ENCODE measurements at places on chromosomes 12 and 14.

- no peak for DNase-seq
Measured at GRCh38 chr14:89411976-89412375, 5.1 kb downstream of the FOXN3 start.

GRCh38 chr12:76421046-76421445 lies 72.8 kb upstream of the BBS10 start:
- DNase-seq: no peak

- DNase-seq: peak; percentile 49
Measured at GRCh38 chr12:90945070-90945649, 9.8 kb downstream of the CCER1 start.

GRCh38 chr12:45695035-45695434 lies 34.5 kb upstream of the ARID2 start:
- peak; percentile 11 for DNase-seq

- DNase-seq: no peak
Measured at GRCh38 chr14:105931808-105932483, 405.6 kb downstream of the TMEM121 start.

DNA sequence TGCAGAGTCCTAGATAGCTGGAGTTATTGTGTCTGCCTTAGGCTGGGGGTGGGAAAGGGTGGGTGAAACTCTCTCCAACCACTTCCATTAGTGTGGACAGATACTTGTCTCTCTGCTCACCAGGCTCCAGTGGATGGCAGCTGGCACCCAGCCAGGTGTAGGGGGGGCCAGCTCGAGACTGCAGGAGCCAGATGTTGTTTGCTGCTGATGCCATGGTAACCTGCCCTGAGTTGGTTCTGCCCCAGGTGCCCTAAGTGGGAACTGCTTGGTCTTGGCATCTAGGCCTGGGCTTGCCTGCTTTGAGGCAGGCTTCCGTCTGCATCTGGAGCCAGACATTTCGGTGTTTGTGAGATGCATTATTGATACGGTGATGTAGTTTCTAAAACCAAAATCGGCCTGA lies 82.2 kb downstream of the ADCK1 start:
- DNase-seq: no peak

DNA sequence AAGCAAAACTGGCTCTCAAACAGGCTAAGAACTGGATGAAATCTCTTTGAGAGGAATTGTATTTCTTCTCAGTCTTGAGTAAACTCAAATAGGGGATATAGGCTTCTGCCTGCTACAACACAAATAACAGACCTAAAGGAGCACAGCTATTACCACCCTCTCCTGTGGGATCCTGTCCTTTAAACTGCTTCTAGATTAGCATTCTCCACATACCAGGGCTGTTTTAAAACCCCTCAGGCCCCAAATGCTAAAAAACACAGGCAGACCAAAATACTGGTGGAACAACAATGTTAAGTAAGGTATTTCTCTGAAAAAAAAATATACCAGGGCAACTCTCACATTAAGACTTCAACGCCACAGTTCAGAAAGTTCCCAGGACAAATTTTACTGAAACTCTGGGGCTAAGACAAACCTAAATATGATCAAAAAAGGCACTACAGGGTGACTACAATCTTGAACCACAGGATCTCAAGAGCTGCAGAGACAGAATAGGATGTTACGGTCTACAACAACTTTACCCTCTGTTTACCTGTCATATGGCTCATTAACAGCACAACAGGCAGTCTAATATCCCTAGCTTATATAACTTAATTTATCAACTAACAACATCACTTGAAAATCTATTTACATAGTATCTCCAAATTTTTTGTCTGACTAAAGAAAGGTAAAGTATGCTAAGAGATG lies 7.2 kb downstream of the CPNE8 start:
- DNase-seq: no peak

- no peak for DNase-seq
Measured at GRCh38 chr14:46034305-46034704, 617.3 kb downstream of the RPL10L start.

GRCh38 chr12:30201301-30202160 lies 417.8 kb upstream of the TMTC1 start:
- no peak for DNase-seq

GRCh38 chr12:85188619-85189018 lies 91.4 kb upstream of the ALX1 start:
- no peak for DNase-seq

GRCh38 chr12:100753837-100754236 lies 40.7 kb upstream of the ANO4 start:
- DNase-seq: peak; percentile 11

DNA sequence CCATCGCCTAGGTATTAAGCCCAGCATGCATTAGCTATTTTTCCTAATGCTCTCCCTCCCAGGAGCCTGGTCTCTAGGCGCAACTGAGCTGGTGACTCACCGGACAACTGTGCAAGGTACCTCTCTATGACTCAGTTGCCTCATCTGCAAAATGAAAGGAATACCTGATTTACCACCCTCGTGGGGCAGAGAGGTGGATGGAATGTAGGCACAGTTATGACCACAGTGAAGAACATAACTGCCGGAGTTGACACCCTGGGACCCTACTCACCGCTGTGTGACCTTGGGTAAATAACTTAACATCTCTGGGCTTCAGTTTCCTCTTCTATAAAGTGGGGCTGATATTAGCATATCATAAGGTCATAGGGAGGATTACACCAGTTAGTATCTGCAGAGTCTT lies 22.6 kb downstream of the BCL11B start:
- no peak for DNase-seq

DNA sequence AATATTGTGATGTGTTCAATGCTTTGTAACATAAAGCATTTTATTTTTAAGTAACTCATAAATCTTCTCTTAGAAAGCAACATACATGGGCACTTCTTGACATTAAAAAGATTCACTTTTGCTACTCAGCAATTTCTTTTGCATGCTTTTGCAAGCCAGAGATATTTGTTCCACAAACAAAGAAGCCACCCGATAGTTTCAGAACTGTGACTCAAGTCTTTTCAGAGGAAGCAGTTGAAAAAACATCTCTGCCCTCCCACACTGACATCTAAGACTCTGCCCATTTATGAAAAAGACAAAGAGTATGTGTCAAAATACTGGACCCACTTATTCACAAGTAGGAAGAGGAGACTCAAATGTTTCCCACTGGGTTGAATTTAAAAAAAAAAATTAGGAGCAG lies 7.5 kb downstream of the APPL2 start:
- DNase-seq: peak; percentile 80

GRCh38 chr14:95509495-95509894 lies 7.0 kb downstream of the SYNE3 start:
- no peak for DNase-seq

GRCh38 chr14:62854951-62855350 lies 190.3 kb downstream of the KCNH5 start:
- no peak for DNase-seq

DNA sequence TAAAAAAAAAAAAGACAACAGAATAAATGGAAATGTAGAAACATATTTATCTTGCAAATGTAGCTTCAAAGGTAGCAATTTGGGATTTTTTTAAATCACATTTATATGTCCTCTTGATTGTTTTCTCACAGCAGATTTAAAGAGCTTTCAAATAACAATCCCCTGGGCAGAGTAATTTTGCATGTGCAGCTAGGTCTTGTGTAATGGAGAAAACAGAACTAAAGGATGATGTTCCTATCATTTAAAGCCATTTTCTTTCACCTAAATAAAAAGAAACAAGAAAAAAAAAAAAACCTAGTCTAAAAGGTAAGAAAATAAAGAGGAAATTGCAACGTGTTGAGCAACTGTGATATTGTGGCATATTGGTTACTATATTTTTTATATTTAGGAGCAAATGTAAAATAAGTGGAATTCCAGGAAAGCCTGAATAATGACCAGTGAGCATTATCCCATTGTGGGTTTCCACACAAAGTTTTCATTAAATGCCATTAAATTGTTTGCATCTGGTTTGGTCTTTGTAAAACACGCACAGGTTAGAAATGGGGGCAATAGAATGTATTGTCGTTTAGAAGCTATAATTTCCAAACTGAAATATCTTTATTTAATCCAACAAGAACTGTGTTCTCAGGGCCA lies 215.6 kb downstream of the SLC6A15 start:
- no peak for DNase-seq

GRCh38 chr12:115597157-115597712 lies 680.3 kb downstream of the MED13L start:
- DNase-seq: peak; percentile 35

- peak; percentile 55 for DNase-seq
Measured at GRCh38 chr14:38409071-38409705, 153.3 kb upstream of the CLEC14A start.

- DNase-seq: no peak
Measured at GRCh38 chr12:21471294-21471693, 30.1 kb downstream of the RECQL start.

DNA sequence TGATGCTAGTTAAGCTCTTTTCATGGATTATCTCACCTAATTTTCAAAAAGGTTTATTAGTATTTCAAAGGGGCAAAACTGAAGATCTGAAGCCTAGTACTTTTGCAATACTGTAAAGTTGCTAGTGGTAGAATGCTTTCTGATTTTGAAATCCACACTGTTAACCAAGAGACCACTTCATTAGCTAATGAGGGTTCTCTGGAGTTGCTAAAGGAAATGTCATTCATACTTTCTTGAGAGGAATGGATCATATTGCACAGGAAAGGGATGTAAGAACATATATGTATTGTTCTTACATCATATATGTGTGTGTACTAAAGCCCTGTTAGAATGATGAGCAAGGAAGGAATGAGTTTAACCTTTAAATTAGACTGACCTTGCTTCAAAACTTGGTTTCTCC lies 39.0 kb upstream of the LDHB start:
- no peak for DNase-seq

- DNase-seq: no peak
Measured at GRCh38 chr14:23883684-23884540, 69.7 kb upstream of the DHRS4 start.

GRCh38 chr14:51582437-51582836 lies 69.3 kb upstream of the FRMD6 start:
- peak; percentile 31 for DNase-seq

GRCh38 chr14:104085889-104086201 lies 345 bp downstream of the ASPG start:
- no peak for DNase-seq

GRCh38 chr12:51984657-51985056 lies 22.1 kb upstream of the TAMALIN start:
- no peak for DNase-seq

- DNase-seq: no peak
Measured at GRCh38 chr14:91890291-91890749, 23.0 kb upstream of the TC2N start.

DNA sequence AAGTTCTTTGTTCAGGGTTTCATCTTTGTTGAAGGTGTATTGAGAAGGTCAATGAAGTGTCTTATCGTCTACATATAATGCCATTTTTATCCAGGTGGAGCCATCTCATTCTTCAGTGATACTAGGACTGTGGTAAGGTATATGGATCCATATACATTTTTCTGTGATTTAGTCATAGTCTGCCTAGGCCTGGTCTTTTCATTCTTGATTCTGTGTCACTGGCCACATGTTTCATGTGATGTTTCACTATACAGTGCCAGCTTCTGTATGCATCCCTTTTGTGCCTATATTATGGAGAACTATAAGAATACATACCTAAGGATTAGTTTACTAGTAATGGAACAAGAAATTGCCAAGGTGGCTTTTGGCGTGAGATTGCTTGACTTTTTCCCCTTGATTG lies 40.5 kb downstream of the VEZT start:
- peak; percentile 55 for DNase-seq

DNA sequence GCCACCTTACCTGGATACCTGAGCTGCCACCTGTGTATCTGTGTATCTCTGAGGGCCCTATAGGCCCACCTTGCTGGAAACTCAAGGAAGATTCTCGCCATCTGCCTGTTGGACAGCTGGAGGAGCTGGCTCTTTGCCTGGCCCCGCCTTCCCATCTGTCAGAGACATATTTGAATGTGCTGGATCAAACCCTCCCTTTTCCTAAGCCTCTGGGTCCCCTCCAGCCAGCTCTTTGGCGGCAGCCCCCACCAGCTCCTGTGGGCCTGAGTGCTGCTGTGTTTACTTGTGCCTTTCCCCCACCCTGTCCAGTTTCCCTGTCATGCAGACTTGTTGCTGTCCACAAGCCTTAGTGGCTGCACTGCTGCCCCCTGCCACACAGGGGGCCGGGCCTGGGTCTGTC lies 55.9 kb upstream of the SRSF5 start:
- DNase-seq: peak; percentile 17

DNA sequence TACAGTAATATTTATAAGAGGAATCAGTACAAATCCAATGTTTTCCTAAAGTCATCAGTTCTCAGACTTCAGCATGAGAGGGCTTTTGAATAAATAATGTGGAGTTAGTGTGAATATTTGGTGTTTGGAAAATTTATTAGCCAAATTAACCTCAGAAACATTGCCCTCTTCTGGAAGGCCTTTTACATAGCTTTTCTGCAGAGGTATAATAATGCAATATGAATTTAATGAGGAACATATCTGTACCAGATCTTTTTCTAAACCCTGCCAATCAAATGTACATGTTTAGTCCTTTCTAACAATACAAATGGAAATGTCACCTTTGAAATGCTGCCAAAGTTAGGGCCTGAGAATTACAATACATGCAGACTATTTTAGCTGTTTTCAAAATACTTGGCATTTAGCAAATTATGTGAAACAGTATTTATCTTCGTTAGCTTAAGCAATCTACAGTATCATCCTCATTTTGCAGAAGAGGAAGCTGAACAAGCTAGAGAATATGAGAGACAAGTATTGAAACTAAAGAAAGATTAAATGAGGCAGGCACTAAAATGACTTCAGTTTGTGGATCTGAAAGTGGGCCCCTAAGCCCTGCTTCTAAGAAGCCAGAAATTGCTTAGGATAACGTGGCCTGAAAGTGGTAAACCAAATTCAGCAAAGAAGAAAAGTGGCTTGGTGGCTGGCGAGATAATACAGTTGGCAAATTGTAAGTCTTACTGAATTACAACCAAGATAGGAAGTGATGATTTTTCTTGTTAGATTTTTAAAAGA lies 60.4 kb upstream of the MANSC4 start:
- DNase-seq: no peak

DNA sequence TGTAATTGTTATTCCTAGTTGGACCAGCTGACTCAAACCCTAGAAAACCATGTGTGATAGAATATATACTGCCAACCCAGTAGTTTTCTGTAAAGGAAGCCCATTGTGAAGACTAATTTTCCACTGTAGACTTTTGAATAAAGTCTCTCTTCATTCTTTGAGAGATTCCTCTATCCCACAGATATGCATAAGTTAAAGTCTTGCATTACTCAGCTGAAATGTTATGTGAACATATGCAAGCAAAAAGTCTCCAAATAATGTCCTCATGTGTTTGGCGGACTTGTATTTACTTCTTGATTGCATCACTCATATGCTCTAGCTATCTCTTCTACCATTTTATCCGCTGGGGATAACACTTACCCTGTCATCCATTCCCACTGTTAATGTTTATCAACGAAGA lies 35.1 kb upstream of the OTOGL start:
- DNase-seq: peak; percentile 92
